ENCODE measurements at places on chromosomes 7 and 10.

GRCh38 chr10:18438361-18439126, 212.8 kb downstream of the NSUN6 start:
- DNase-seq = no peak

- no peak for DNase-seq
Observed at GRCh38 chr10:84401854-84402611, 73.6 kb downstream of the CCSER2 start.

GRCh38 chr7:100744605-100745004, 11.2 kb downstream of the ZAN start:
- no peak for DNase-seq

DNA sequence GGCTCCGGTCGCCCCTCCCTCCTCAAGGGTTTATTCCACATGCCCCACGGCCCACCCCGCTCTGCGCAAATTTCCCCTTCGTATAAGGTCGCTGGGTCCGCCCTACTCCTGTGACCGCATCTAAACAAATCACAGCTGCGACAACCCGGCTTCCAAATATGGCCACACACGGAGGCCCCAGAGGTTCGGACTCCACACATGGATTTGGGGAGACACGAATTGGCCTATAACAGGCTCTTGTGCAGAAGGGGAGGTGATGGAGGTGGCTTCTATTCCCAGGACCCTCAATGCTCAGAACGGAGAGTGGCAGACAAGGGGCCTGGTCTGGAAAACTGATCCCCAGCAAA, 90.1 kb downstream of the FOXL3 start:
- DNase-seq = no peak

- no peak for DNase-seq
Observed at GRCh38 chr10:89347701-89348457, 20.1 kb downstream of the IFIT3 start.

- DNase-seq = no peak
Observed at GRCh38 chr10:108775911-108776475, 1147.3 kb downstream of the XPNPEP1 start.

GRCh38 chr7:75642810-75643486, 95.8 kb downstream of the HIP1 start:
- peak; percentile 27 for DNase-seq

GRCh38 chr10:11235771-11236170, 218.1 kb downstream of the CELF2 start:
- no peak for DNase-seq

DNA sequence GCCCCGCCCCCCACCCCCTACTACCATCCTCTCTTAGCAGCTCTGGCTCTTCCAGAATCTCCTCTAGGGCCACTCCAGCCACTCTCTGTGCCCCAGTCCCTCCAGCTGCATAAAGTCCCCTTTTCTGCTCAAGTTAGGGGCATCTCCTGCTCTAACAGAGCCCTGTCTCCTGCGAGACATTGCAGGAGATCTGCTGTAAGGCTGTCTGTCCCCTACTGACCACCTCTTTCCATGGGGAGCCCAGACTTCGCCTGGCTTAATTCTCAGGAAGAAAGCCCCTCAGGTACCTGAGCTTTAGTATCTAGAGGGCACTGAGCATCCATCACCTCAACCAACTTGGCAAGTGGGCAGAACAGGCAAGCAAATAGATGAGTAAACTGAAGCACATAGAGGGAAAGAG, 200.7 kb upstream of the ZMIZ1 start:
- no peak for DNase-seq

Data from stimulated activated CD8-positive, alpha-beta memory T cell treated with anti-CD3 and anti-CD28 coated beads, Interleukin-7, amount 100 ng/mL, for 1 hour (primary cell).